ENCODE measurements at places on chromosomes 1 and 21. TPM values are rescaled to one million over a fixed set of nuclear protein-coding genes. Genes with fewer than 3 reads are reported as not detected.

Gene TTC34
- 1.1 TPM for total RNA-seq

Gene TEKT2
- total RNA-seq, result 0.80 TPM

GRCh38 chr1:34655206-34655874, 99.5 kb upstream of the GJB5 start:
- DNase-seq, result no peak

GRCh38 chr1:185965870-185966269, 231.7 kb downstream of the HMCN1 start:
- DNase-seq, result no peak

DNA sequence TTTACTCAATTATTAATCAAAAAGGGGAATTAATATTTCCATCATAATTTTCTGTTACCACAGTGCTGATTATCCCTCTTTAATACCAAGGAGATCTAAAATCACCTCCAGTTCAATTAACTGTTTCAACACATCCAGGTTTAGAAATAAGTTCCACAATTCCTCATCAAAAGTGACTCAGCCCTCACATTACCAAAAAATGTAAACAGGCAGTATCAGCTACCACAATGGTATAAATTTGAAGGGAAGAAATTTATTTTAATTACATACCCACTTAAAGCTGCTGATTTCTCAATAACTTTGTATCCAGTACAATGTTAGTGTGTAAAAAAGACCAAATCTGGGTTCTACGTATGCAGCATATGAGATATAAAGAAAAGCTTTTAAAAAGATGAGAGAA, 51.9 kb downstream of the EIF4G3 start:
- no peak for DNase-seq

Gene IGFN1
- total RNA-seq, result 0.26 TPM

DNA sequence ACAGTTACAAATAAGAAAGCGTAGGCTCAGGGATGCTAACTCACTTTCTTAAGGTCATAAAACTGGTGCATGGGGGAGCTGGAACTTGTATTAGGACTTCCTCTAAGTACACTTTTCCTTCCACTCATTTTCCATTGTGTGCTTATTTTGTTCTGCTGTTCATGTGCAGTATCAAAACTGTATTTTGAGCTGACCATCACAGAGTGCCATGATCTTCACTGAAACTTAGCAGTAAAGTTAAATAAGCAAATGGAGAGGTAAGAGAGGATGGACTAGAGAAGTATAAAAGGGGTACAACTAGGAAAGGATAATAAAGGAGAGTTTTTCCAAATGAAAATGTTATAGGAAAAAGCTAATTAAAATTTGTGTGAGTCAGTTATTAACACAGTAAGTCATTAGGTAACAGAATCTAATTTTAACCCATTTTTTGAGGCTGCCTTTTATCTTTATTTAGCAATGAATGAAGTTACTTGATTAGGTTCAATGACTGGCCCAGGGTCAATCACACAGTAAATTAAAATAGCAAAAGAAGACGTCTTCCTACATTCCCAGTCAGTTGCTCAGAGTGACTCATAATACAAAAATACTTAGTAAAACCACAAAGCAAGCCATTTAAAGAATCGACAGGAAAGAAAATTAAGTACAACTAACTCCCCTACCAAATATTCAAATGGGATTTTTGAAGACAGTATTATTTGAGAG, 165.8 kb upstream of the C1orf105 start:
- DNase-seq, result no peak

DNA sequence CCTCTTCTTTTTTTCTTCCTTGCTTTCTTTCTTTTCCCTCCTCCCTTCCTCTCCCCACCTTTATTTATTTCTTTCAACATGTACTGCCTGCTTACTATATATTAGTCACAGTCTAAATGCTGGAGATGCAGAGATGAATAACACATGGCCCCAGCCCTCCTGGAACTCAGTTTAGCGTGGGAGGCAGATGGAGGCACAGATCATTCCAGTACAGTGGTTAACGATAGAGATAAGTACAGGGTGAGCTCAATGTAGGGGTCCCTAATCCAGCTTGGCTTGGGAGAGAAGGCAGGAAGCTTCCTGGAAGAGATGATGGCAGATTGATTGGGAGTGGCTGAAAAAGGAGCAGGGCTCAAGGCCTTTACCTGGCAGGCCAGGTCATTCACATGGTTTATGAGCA, 55.6 kb upstream of the PPP2R5A start:
- no peak for DNase-seq

GRCh38 chr1:92784021-92784638, 778 bp downstream of the EVI5 start:
- peak; percentile 56 for DNase-seq

Gene CHD1L
- total RNA-seq, result 19.0 TPM

GRCh38 chr1:67980028-67980427, 70.4 kb downstream of the DIRAS3 start:
- no peak for DNase-seq

DNA sequence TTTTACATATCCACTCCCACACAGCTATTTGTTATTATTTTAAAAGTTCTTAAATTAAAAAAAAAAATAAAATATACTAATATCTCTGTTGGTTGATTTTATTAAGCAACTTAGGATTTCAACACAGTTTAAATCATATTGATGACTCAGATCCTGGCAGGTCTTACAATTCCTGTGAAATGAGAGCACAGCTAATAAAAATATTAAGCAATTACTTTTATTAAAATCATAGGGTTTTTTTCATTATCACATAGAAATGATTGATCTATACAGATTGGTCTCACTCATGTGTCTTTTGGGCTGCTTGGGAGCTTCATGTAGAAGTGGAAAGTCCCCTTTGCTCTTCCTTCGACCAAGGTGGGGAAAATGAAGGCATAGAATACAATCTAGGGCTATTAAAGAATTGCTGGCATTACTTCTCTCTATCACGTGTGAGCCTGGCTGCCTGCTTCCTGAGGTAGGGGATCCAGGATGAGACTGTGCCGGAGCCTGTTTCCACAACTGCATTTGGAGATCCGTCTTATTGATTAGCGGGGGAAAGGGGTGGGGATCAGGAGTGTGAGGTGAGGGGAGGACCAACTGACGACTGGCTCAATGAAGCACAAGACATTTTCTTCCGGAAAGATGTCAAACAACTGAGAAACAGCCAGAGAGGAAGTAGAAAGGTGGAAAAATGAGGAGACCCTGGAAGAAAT, 858.0 kb downstream of the USP25 start:
- no peak for DNase-seq

Gene LRRC8D
- total RNA-seq, result 79.8 TPM

- peak; percentile 25 for DNase-seq
Observed at GRCh38 chr1:82485591-82486369, 685.0 kb downstream of the ADGRL2 start.

DNA sequence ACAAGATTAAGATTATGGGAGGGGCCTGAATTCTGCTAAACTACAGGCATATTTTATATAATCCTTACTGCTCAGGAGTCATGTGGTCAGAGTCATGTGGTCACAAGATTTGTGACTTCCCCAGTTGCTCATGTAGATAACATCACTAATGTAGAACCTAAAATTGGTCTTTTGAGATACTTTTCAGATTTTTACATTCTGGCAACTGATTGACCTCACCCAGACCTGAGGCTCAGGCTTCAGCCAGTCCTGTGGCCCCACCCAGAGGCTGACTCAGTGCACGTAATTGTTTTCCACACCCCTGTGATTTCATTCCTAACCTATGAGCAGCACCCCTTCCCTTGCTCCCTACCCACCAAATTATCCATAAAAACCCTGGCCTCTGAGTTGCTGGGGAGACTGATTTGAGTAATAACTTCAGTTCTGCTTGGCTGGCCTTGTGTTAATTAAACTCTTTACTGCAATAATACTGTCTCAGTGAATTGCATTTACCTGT, 41.7 kb upstream of the ZNF326 start:
- peak; percentile 69 for DNase-seq

Gene CYP4A22
- not detected for total RNA-seq

DNA sequence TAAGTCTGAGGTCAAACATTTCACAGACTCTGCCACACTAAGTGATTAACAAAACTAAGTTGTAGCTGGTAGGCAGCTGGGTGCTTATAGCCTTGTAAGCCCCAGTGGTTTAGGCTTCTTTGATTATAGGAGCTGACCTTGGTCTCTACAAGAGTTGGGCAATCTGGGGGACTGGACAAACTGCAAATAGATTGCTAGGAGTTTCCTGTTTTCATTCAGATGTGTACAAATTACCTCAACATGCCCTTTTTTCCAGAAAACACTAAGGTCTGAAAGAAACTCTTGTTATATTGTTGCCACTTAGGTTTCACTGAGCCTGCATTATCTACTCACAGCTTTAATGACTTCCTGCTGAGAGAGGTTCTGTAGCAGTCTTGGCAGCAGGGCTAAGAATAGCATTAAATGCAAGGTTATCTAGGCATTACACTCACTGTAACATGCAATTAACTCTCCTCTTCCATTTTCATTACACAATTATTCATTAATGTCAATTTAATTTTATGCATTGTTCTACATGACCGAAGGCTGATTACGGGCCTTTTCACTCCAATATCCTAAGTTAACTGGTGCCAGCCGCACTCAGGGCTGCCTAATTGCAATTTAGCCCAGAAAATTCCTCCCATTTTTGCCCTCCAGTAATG, 314.0 kb downstream of the LMO4 start:
- DNase-seq, result no peak

Gene TTC22
- 2.0 TPM for total RNA-seq

Gene SPRR1B
- not detected for total RNA-seq

- no peak for DNase-seq
Observed at GRCh38 chr21:18318156-18318555, 73.5 kb downstream of the CHODL start.

Gene ACTA1
- total RNA-seq, result 0.50 TPM

Gene TAL1
- 3.7 TPM for total RNA-seq

GRCh38 chr1:173043253-173043652, 7.5 kb downstream of the TNFSF18 start:
- DNase-seq, result no peak

GRCh38 chr1:231872461-231872910, 245.9 kb downstream of the DISC1 start:
- no peak for DNase-seq

GRCh38 chr1:246383791-246384190, 123.3 kb downstream of the SMYD3 start:
- DNase-seq, result no peak

Gene PAPPA2
- 0.32 TPM for total RNA-seq

DNA sequence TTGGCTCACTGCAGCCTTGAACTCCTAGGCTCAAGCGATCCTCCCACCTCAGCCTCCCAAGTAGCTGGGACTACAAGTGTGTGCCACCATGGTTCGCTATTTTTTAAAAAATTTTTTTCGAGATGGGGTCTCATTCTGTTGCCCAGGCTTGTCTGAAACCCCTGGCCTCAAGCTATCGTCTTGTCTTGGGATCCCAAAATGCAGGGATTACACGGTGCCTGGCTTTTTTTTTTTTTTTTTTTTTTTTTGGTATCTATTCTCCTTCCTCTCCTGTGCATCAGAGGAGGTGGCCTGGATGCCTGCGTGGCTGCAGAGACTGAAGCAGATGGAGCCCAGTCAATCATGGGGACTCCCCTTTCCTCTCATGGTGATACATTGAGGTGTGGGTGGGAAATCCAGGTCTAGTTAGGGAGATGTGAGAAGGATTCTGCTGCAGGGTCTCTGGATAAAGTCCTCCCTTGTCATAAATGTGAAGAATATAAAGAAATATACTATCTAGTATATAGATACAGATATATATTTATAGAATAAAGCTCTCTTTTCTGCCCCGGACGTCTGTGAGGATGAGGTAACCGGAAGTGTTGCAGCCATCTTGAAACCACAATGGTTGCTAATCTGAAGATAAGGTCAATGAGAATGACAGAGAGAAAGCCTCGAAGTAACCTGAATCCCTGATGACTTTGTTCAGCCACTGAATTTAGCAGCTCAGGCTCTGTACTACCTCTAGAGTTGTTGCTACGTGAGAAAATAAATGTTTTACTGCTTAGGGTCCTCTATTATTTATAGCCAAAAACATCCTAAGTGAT, 19.5 kb upstream of the RGSL1 start:
- DNase-seq, result no peak

Gene FGR
- total RNA-seq, result 15.8 TPM

DNA sequence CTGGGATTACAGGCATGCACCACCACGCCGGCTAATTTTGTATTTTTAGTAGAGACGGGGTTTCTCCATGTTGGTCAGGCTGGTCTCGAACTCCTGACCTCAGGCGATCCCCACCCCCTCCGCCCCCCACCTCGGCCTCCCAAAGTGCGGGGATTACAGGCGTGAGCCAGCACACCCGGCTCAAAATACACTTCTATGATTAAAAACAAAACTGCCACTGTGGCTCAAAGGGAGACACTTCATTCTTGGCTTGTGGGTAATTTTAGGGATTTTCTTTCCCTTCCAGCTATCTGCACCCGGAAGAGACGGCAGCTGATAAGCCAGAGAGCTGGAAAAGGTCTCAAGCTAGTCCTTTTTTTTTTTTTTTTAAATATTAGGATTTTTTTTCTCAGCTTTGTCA, 24.5 kb downstream of the TMPRSS2 start:
- DNase-seq, result no peak

Gene SLFNL1
- 0.72 TPM for total RNA-seq

GRCh38 chr1:921011-921837, 2.5 kb upstream of the SAMD11 start:
- DNase-seq, result peak; percentile 62

DNA sequence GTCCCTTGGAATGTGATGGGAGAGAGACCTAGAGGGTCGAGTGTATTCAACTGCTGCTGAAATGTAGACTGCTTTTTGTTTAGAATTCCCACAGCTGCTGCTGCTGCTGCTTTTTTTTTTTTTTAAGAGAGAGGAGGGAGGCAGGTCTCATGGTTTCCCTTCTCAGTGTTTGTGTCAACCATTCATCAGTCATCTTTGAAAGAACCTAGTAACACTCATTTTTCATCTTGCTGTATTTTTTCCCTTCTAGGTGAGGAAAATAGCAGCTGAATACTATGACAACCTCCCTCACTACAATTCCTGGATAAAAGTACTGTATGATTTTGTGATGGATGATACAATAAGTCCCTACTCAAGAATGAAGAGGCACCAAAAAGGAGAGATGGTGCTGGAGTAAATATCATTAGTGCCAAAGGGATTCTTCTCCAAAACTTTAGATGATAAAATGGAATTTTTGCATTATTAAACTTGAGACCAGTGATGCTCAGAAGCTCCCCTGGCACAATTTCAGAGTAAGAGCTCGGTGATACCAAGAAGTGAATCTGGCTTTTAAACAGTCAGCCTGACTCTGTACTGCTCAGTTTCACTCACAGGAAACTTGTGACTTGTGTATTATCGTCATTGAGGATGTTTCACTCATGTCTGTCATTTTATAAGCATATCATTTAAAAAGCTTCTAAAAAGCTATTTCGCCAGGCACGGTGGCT, 9.2 kb downstream of the DEGS1 start:
- no peak for DNase-seq

GRCh38 chr1:81950591-81951244, 150.0 kb downstream of the ADGRL2 start:
- DNase-seq, result no peak
